Transverse colon (tissue), 4 donors: ENCODE measurements at places on chromosomes 4 and X.

DNA sequence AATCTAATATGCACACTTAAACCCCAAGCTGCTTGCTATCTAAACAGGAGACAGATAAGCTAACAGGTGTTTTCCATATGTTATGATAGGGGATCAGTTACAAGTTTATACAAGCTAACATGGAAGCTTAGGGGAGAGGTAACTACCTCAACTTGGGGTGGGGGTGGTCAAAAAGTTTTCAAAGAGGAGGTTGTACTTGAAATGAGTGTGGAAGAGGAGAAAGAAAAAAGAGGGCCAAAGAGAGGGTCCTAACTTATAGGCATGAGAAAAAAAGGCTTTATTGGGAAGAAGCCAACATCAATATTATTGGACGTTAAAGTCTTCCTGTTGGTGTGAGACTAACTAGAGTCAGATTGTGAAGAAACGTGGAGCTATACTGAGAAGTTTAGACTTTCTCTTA is 205.9 kb downstream of the NDST4 start:
- no peak for DNase-seq

- no peak for DNase-seq
These were observed 38.5 kb downstream of the ZCCHC12 start for GRCh38 chrX:118862091-118862490.

- no peak for DNase-seq
These were observed 70.9 kb upstream of the STOX2 start for GRCh38 chr4:183834252-183834651.

GRCh38 chr4:139562067-139562684 is 6.2 kb upstream of the SETD7 start:
- DNase-seq: no peak

- no peak for DNase-seq
These were observed 574 bp downstream of the BST1 start for GRCh38 chr4:15703439-15703838.

GRCh38 chr4:5912614-5913019 is 19.7 kb upstream of the CRMP1 start:
- DNase-seq: no peak

DNA sequence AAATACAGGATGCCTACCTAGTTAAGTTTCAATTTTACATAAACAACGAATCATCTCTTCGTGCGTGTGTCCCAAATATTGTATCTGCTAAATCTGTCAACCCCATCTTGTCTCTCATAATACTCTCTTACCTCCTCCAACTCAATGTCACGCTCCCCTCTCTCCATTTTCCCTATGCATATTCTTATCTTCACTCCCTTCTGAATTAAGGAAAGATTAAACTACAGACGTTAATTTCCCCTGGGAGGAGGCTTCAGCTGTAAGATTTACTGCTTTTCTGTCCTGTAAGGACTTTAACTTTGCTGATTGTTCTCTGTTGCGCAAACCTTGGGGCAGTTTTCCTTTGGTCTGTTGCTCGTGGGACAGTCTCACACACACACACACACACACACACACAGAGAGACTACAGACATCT is 455 bp upstream of the ABCB7 start:
- DNase-seq: no peak
